ENCODE measurements at places on chromosomes 1 and 21.

GRCh38 chr1:3530086-3530925, 75.8 kb downstream of the ARHGEF16 start:
- DNase-seq = no peak

DNA sequence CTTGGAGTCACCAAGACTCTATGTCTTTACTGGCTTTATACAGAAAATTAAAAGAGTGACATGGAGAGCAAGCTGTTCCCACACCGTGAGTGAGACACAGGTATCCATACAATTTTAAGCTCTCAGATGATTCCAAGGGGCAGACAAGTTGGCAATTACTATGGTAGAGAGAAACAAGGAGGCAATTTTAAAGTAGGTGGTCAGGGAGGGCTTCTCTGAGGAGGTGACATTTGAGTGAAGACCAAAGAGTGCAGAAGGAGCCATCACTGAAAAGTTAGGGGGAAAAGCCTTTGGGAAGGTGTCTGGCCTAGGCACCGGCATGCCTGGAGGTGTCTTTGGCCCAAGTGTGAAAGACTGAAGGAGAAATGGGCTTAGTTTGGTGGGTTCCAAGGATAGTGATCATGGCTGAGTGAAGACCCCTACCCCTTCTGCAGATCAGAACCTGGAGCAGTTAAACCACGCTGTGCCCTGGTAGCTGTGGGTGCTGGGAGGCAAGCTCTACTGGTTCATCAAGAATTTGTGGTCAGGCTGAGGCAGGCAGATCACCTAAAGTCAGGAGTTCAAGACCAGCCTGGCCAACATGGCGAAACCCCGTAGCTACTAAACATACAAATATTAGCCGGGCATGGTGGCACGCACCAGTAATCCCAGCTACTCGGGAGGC, 10.4 kb downstream of the IFI6 start:
- no peak for DNase-seq

DNA sequence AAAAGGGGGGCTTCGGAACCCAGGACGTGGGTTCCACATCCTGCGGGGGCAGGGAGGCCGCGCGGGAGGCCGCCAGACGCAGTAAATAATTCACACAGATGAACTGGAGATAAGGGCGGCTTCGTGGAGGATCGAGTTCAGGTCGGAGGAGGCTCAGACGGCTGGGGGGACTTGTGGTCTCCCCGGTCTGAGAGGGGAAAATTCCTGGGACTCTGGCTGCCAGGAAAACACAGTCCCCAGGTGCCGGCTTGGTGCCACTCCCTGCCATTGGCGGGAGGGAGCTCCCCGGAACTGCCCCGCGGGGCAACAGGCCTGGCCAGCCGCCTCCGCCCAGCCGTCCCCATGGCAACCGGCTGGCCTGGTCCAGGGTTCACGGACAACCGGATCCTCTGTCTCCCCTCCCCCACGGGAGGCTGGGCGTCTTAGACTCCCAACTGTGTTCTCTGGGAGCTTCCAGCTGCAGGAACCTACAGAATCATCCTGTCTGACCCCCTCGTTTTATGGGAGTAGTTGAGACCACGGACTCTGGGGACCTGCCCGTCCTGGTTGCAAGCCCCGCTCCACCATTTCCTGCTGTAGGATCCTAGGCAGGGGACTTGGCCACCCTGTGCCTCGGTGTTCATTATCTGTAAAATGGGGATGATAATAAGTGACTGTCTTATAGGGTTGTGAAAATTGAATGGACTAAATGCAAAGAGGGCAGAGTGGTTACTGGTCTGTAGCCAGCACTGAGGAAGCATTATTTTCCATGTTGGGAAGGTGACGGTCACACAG, 9.6 kb downstream of the CAMK2N1 start:
- DNase-seq = no peak

GRCh38 chr1:223706077-223706973, 6.0 kb upstream of the CAPN2 start:
- DNase-seq = no peak

GRCh38 chr1:154821083-154821482, 49.0 kb downstream of the KCNN3 start:
- DNase-seq = no peak

- DNase-seq = no peak
Measured at GRCh38 chr1:93681101-93681988, at the start of gene BCAR3. Gene BCAR3 (minus strand): TSS chr1:93681837. CDS start chr1:93674930, 6,907 bp downstream.

DNA sequence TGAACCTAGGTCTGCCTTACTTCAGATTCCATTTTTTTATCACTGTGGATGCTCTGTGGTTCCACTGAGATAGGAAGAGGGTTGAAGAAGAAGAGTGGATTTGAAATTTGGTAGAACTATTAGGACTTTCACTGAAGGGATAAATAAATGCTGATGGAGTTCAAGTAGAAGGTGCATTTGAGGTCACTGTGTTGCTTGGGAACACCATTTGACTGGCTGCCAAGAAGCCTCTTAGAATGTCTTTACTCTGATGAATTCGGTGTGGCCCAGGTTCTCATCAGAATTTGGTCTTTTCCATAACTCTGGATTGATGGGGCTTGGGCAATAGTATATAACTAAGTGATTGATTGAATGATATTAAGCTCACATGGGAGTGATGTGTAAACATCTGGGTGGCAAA, 11.9 kb downstream of the XPR1 start:
- no peak for DNase-seq

DNA sequence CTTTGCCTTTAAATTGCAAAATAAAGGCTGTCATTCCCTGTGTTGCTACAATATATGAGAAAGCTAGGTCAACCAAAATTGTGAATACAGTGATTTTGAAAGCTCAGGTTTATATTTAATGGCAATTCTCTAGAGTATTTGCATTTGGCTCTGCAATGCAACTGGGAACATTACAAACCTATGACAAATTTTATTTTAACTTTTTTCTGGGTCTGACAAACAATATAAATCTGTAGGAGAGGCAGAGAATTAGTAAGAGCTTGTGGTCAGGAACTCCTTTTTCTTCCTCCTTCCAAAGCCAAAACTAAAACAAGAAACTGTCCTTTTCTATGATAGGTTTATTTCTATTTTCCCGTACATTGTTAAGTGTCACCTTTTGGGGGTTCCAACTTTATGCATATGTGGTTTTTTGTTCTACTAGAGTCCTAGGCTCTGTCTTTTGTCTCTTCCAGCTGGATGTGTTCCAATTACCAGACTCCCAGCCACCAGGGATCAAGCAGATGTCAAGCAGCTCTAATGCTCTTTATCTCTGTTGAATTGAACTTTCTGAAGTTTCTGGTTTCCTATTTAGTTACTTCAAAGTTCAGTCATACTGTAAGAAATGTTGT, 106.9 kb downstream of the ASH1L start:
- DNase-seq = no peak

GRCh38 chr21:21383126-21383525, 384.9 kb downstream of the NCAM2 start:
- DNase-seq = no peak
